ENCODE measurements at places on chromosomes 4 and X. TPM values are rescaled to one million over a fixed set of nuclear protein-coding genes. Genes with fewer than 3 reads are reported as not detected.

BRS3 gene
- total RNA-seq: not detected

DMRTC1 gene
- not detected for total RNA-seq

SATL1 gene
- not detected for total RNA-seq

KLHL13 gene
- total RNA-seq: 0.31 TPM

Measured in A549 treated with CORT108297 at 1 μM for 4 hours (cell line).